ENCODE measurements at places on chromosomes 16 and 17. TPM values are rescaled to one million over a fixed set of nuclear protein-coding genes. Genes with fewer than 3 reads are reported as not detected.

The KCTD19 gene
- polyA plus RNA-seq, result 0.06 TPM

The SPATA22 gene
- not detected for polyA plus RNA-seq

The LRRC46 gene
- 0.58 TPM for polyA plus RNA-seq

The SYNRG gene
- 13.1 TPM for polyA plus RNA-seq

The ANKRD40CL gene
- not detected for polyA plus RNA-seq

The KRTAP9-2 gene
- not detected for polyA plus RNA-seq

The CALB2 gene
- polyA plus RNA-seq, result 0.16 TPM

The FBXL20 gene
- 5.1 TPM for polyA plus RNA-seq

The TPSG1 gene
- polyA plus RNA-seq, result not detected

The KRTAP4-5 gene
- polyA plus RNA-seq, result not detected

The ZNF778 gene
- polyA plus RNA-seq, result 5.5 TPM

The GPRC5B gene
- 0.33 TPM for polyA plus RNA-seq

The SLC5A10 gene
- polyA plus RNA-seq, result not detected

The AARSD1 gene
- polyA plus RNA-seq, result 45.2 TPM

The CCL8 gene
- polyA plus RNA-seq, result 0.11 TPM

The PRSS27 gene
- 0.81 TPM for polyA plus RNA-seq

The ZC3H18 gene
- 11.2 TPM for polyA plus RNA-seq

The ITGAL gene
- 0.06 TPM for polyA plus RNA-seq

The C16orf87 gene
- 2.1 TPM for polyA plus RNA-seq

The ACLY gene
- polyA plus RNA-seq, result 170 TPM

The CDC6 gene
- polyA plus RNA-seq, result 9.8 TPM

The CDH3 gene
- polyA plus RNA-seq, result 1.1 TPM

The TP53TG3B gene
- not detected for polyA plus RNA-seq

The SLC5A2 gene
- polyA plus RNA-seq, result not detected

The ETV4 gene
- polyA plus RNA-seq, result 4.2 TPM

The PROCA1 gene
- 0.71 TPM for polyA plus RNA-seq

The GPR142 gene
- not detected for polyA plus RNA-seq

The KRTAP2-3 gene
- 1.4 TPM for polyA plus RNA-seq

The TTC19 gene
- polyA plus RNA-seq, result 2.8 TPM

The KRT15 gene
- 2.0 TPM for polyA plus RNA-seq

The TBL3 gene
- polyA plus RNA-seq, result 16.5 TPM

The EVI2A gene
- 0.49 TPM for polyA plus RNA-seq

The RBFOX1 gene
- polyA plus RNA-seq, result not detected

The PIK3R5 gene
- polyA plus RNA-seq, result not detected

The LYRM1 gene
- 19.3 TPM for polyA plus RNA-seq

The DNAAF1 gene
- polyA plus RNA-seq, result not detected

The SEPTIN1 gene
- 0.22 TPM for polyA plus RNA-seq

The VAT1L gene
- 6.5 TPM for polyA plus RNA-seq

The ITGB3 gene
- 6.3 TPM for polyA plus RNA-seq

The GALK1 gene
- polyA plus RNA-seq, result 19.9 TPM

The NUPR1 gene
- 88.9 TPM for polyA plus RNA-seq

The ALOXE3 gene
- 0.04 TPM for polyA plus RNA-seq

The ATP2A3 gene
- polyA plus RNA-seq, result 1.1 TPM

The GFER gene
- 14.6 TPM for polyA plus RNA-seq

The LGALS9 gene
- 2.4 TPM for polyA plus RNA-seq

The TEKT5 gene
- not detected for polyA plus RNA-seq

The RCVRN gene
- not detected for polyA plus RNA-seq

The MYOCD gene
- polyA plus RNA-seq, result 18.3 TPM

Measured in BJ (cell line).